SW 1271 (cell line): ENCODE measurements at places on chromosomes 3 and 15.
A peak's percentile ranks its signal among the peaks of the same experiment; 100 is the strongest.

DNA sequence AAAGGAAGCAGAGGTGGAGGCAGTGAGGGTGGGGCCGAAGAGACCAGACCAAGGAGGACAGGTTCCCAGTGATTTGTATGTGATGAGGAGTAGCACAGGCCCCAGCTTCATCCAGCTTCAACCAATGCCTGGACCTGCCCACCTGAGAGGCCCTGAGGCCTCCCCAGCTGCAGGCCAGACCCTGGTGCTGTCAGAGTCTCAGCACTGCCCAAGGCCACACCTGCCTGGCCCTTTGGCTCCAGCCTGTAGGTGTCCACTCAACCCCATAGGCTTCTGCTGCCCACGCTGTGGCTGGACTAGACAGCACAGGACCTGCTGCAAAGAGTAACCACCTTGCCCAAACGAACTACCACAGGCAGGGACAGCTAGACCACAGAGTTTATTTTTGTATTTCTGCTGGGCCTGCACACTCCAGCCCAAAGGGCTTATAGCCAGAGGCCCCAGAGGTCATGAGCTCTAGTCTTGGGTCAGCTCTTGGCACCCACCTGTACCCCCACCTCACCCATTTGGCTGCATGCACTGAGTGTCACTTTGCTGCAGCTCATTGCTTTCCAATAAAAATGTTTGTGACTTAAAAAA is 81.9 kb upstream of the CDV3 start:
- no peak for DNase-seq

GRCh38 chr3:160057331-160057730 is 68.7 kb downstream of the IL12A start:
- DNase-seq: no peak

DNA sequence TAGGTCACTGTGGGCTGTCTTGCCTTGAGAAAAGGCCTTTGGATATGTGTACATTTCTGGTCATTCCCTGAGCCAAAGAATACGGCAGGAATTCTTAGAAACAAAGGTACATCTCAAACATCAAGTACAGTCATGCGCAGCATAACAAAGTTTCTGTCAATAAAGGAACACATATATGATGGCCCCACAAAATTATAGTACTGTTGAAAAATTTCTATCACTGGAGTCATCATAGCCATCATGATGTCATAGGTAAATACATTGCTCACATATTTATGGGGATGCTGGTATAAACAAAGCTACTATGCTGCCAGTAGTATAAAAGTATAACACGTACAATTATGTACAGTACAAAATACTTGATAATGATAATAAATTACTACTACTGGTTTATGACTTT is 38.9 kb upstream of the NECTIN3 start:
- DNase-seq: no peak

DNA sequence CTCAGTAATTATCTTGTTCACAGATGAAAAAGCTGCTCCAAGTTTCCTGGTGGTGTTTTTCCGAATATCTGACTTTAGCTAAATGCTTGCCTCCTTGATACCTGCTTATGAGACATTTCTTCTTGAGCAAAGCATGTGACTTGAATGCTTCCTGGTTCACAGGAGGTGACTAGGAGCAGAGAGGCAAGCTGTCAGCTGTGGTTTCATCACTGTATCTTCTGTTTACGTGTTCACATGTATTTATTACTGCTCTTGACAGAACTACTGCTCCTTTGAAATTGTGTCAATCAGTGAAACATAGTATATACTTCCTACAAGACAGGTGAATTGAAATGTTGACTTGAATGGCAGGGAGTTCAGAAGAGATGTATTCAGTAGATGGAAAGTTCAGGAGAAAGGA is 8.9 kb upstream of the SPPL2A start:
- DNase-seq: no peak

GRCh38 chr3:123072152-123072551 is 5.3 kb downstream of the PDIA5 start:
- DNase-seq: no peak

GRCh38 chr3:107416886-107417285 is 39.6 kb downstream of the CCDC54 start:
- no peak for DNase-seq

- no peak for DNase-seq
These were observed 227.8 kb upstream of the MRPL3 start for GRCh38 chr3:131730581-131730980.

GRCh38 chr15:65172531-65172930 is 12.6 kb downstream of the CLPX start:
- DNase-seq: no peak

- no peak for DNase-seq
These were observed 6.0 kb downstream of the SKIL start for GRCh38 chr3:170363471-170363994.

GRCh38 chr3:171586274-171586673 is 126.1 kb upstream of the TNIK start:
- DNase-seq: no peak

DNA sequence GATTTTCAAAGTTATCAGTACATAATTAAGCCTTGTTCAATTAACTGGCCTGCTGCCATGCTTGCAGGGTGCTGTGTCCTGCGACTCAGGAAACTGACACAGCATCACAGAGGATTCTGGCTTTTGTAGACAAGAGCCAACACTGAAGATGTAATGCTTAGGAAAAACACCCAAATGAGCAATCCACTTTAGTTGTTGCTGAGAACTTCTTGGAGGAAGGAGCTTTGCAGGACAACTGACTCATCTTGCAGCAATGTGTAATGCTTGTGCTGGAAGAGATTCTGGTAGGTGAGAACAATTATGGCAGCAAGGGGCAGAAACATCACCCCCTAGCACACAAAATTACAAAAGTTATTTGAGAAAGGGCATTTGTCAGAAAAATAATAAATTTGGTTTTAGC is 67.6 kb downstream of the NLGN1 start:
- peak; percentile 7 for DNase-seq

GRCh38 chr3:190429681-190430080 is 20.0 kb downstream of the TMEM207 start:
- no peak for DNase-seq

DNA sequence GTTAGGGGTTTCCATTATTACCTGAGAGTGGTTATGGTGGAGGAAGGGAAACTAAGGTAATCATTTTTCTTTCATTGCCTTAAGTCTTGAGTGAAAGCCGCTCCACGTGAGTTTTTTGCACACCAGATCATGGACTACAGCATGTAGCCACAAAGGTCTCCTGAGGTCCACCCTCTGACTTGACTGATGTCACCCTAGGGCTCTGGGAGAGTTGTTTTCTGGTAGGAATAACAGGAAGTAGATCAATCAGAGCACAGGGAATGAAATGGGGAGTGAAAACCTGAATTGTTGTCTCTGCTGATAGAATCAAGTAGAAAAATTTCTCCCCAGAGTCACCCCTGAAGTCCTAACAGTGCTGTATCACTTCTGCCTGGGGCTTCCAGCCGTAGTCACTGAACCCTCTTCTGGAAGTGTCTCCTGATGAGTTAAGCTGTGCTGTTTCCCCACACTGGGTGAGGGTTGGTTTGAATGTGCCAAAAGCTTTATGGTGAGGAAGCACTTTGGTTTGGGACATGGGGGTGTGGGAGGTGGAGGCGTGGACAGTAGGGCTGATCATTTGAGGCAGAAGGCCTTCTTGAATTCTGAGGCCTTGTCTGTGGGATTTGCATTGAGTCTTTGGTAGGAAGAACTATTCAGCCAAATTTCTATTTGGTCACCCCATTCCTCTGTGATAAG is 64.3 kb downstream of the SLCO3A1 start:
- no peak for DNase-seq

GRCh38 chr3:25781145-25781757 is 2.0 kb downstream of the NGLY1 start:
- DNase-seq: no peak

DNA sequence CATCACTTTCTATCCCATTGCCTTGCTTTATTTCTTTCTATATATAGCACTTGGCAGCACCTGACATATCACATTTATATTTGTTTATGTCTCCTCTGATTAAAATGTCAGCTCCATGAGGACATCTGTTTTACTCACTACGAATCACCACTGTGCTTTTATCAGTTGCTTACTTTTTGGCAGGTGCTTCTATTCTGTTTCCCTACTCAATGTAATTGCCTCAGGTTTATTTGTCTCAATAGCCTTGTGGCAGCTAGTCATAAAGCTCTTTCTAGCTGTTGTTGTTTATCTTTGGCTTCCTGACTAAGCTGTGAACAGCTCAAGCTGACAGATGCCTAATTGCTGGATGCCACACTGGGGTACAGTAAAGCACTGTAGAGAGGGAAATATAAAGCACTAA is 85.5 kb downstream of the VPS13C start:
- DNase-seq: no peak

- DNase-seq: no peak
These were observed 72.2 kb upstream of the ADPGK start for GRCh38 chr15:72855791-72856190.

- DNase-seq: no peak
These were observed 213.1 kb downstream of the NTRK3 start for GRCh38 chr15:88043396-88043795.

DNA sequence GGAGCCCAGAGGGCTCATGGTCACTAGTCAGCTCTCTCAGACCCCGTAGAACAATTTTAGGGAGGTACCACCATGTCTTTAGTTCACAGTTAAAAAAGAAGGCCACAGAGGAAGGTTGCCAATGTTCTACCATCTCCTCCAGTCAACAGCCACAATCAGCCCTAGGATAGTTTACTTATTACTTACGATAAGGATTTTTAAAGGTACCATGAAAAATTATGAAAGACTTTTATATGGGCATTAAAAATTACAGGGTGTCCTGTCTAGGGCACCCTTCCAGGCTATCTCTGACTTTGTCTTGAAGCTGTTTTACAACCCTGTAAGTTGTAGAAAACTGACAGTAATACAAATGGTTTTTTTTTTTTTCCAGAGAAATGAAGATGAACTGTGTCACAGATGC is 57.9 kb downstream of the CAPN7 start:
- no peak for DNase-seq

DNA sequence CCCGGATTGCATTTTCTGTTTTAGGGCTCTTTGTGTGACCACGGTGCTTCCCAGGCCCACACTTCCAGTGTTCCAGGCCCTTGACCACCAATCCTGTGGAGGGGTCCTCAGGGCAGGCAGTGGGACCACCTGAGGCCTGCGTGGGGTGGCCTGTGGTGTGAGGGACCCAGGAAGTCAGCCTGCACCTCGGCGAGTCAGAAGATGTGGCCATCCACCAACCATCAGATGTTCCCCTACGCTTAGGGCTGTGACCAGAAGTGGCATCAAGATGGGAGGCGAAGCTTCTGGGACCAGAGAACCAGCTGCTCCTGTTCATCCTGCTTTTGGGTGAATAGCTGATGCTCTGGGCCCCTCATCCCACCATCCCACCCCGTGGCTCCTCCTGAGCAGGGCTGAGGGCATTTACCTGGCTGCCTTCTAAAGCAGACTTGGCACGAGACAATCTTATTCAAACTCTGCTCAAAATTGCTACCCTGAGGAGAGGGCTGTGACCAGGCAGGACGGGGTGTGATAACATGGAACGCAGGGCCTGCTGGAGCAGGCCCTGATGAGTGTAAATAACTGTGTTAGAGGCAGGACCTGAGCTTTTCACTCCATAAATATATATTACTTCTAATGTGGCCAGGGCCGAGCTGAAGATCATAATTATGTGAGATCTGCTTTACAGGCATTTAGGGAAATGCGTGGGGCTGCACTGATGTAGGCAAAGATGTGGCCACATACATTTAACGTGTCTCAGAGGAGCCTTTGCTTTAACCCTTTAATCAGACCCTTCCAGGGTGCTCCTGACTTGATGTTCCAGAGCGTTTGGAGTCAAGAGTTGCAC is 28.8 kb downstream of the SMAD3 start:
- no peak for DNase-seq

- DNase-seq: no peak
These were observed 68.5 kb upstream of the SLC25A26 start for GRCh38 chr3:66152336-66152735.

GRCh38 chr3:22089284-22089683 is 338.3 kb upstream of the ZNF385D start:
- DNase-seq: no peak

DNA sequence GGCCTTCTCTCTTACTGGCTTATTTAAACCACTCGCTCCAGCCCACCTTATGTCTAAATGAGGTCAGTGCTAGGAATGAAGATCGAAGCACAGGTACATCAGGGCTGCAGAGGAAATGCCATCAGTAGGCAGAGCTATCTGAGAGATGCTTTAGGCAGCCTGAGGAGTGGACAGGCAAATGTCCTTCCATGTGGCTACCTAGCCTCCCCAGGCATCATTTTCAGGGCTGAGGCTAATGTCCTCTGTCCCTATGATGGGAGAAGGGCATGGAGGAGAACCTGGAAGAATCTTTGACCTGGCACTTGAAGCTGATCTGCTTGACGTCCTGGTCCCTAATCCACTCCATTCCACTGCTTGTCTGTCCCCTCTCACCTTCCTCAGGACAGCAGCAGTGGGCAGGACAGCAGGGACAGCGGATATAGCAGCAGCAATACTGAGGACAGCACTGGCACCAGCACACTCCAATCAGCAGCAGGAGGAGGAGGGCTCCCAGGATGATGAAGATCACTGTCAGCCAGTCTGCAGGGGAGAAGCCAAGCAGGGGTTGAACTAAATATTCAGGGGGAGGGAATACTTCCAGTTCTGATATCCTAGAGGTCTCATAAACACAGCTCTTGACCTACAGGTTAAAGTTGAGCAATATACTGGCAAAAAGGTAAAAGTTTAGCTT is 21.0 kb downstream of the ILDR1 start:
- DNase-seq: no peak
